Renal cortex interstitium (tissue), 15 donors: ENCODE measurements at places on chromosomes 6 and 20. TPM values are rescaled to one million over a fixed set of nuclear protein-coding genes. Genes with fewer than 3 reads are reported as not detected.

GRCh38 chr6:84768442-84769174 is 4.2 kb upstream of the TBX18 start:
- DNase-seq, result no peak

DNA sequence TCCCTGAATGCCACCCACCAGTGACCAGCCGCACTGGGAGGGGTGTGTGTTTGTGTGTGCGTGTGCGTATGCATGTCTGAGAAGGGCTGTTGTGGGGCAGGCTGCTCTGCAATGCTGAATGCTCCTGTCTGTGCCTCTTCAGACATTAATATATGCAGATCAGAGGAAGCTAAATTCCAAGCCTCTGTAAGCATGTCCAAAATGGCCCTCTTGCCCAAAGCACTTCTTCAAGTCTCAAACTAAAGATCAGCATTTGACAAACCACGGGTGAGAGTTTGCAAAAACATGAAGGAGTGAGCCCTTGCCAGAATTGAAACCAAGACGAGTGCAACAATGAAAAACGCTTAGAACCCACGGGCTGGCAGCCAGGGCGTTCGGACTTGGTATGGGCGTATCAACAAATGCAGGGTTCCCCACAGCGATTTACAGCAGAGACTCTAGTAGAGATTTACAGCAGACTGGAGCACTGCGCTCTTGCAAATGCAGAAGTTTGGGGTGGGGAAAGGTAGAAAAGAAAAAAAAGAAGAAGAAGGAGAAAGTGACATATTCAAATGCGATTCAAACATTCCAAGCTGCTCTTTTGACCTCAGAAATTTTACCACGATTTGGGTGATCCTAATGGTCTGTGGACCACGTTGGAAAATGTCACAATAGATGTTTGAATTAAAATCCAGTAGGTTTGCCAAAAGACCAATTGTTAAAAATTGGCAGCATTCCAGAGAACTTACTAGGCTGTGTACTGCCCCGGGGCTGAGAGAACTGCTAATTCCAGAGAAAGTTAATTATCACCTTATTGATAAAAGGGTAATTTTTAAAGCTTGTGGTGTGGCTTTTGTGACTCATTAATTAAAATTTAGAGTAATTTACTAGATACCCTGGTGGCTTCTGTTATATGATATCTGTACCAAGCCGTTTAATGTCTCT is 3.5 kb downstream of the SCML4 start:
- DNase-seq, result no peak

DNA sequence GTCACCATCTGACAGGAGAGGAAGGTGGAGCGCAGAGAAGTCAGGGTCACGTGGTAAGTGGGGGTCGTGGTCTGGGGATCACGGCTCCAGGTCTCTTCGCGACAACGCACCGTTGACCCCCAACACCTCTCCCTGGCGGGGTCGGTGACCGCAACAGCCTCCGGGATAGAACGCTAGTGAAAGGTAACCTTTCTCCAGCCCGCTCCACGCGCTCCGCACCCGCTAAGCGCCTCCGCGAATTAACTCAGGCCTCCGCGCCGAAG is 600 bp upstream of the SYNJ2 start:
- DNase-seq, result no peak

GHRH gene
- polyA plus RNA-seq, result not detected

PXDC1 gene
- 20.4 TPM for polyA plus RNA-seq
